HS-27A (cell line): ENCODE measurements at places on chromosomes 1 and 21.

GRCh38 chr1:236851871-236852270 is 56.8 kb downstream of the MTR start:
- no peak for DNase-seq

- no peak for DNase-seq
These were observed 848 bp downstream of the DNM3 start for GRCh38 chr1:171841931-171842761.

DNA sequence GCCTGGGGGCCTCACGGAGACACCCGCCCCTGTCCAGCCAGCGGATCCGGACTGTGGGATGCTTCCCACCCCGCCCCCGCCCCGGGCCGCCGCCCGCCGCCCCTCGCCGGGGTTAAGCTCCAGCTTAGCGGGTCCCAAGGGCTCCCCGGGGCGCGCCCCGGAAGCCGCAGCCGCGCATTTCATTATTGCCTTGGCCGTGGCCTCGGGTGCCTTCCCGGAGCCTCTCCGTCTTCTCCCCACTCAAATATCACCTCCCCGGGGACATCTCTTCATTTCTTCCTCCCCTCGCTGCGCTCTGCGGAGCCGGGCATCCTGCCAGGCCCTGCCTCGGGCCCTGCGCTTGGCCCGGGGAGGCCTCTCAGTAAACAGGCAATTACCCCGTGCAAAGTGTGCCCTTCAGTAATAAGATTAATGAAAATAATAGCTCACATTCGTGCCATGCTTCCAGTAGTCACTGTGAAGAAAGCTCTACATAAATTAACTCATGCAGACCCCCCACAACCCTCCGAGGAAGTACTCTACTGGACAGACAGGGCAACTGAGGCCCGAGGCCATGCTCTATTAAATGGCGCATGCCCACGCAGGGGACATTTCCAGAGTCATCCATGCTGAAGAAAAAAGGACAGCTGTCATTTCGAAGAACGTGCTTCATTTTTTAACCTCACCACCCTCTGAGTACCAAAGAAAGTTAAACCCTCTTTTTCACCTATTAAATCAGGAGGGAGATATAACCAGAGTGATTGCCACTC is 49.9 kb upstream of the LAPTM5 start:
- DNase-seq, result no peak

DNA sequence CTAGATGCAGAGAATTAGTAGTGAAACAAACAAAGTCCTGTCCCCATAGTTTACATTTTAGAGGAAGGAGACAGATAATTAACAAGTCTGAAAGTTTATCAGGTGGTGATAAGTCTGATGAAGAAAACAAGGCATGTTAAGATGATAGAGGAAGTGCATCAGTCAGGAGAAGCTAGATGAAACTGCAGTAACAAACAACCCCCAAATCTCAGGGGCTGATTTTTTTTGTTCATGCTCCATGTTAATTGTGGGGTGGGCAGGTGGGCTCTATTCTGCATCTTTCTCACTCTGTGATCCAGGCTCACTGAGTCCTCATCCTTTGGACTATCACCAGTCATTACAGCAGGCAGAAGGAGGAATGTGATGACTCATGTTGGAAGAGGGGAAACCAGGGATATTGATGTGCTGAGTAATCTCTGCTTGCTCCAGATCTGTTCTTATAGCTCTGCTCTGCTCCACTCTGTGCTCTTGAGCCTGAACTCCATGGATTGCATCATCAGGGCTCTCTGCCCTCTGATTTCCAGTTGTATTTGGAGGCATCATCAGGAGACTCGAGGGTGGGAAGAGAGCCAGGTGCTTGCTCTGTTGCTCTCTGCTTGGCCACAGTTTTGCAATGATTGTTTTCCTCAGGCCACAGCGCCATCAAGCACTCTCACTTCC is 166.9 kb downstream of the IER5 start:
- peak; percentile 51 for DNase-seq

- DNase-seq, result no peak
These were observed 114.1 kb downstream of the LHX4 start for GRCh38 chr1:180343921-180344769.

DNA sequence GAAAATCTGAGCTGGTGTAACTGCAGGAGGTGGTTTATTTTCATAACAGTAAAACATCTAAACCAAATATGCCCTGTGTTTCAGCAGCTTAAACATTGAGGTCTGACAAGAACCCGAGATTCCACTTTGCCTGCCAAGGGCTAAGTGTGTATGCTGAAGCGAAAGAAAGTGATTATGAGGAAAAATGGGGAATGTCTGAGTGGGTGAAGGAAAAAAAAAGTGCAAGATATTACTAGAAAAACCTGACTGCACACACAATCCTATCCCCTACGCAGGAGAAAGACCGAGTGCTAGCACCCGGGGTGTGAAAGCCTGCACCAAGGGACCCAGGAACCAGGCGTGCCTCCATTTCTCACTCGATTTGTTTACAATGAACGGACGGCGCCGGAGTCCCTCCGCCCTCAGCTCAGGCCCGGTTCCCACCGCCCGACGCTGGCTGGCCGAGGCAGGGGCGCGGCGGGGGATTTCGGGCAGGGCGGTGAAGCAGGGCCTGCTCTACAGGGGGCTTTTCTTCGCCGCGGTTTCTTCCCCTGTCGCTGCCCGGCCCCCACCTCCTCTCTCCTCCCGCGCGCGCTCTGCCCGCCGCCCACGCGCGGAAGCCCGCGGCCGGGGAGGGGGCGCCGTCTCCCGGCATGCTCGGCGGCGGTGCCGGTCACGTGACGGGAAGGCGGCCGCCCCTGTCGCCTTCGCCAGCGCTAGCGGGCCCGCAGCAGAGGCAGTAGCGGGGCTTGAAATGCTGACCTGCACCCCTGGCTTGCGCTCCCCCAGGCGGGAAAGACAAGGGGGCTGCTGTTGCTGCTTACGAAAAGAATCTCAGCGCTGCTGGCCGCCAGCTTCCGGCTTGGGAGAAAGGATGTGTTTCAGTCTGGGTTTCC is 35.9 kb downstream of the ITPKB start:
- DNase-seq, result no peak

DNA sequence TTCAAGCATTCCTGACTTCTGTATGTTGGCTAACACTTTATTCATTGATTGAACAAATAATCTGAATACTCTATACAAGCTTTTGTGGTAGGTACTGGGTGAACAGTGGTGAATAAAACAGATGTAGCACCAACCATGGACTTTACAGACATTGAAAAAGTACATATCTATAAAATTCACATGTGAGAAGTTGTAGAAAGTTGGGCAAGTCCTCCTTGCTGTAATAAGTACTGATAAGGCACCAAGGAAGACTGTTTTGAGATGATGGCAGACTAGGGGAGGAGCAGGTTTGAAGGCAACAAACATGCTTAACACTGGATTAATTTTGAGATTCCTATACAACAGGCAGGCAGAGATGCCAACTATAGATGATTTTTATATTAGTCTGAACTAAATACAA is 42.4 kb downstream of the RNF2 start:
- DNase-seq, result no peak

DNA sequence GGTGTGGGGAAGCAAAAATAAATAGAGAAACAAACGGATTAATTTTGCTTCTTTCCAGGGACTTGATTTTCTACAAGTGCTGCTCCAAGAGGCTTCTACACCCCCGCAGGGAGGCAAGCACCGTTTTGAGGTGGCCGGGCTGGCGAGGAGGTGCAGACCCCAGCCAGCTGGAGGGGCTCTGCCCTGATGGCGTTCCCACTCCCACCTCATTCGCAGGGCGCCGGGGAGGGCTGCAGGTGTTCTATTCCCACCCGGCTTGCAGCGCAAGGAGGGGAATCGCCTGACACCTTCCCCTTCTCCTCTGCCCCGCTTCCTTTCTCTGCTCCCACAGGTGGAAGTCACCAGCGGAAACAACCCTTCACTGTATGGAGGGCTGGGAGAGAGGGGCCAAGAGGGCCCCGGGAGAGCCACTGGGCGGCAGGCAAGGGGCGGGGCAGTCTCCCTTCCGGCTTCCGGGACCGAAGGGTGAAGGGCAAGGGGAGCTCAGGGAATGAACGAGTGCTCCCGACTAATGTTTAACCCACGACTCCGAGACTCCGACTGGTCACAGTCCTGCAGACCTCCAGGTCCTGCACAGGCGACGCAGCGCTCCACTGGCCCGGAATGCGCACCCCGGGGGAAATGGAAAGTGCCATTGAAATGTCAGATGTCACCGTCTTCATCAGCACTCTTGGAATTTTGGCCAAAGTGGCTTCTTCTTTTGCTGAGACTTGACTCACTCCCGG is 29.1 kb downstream of the TEX35 start:
- no peak for DNase-seq

- DNase-seq, result no peak
These were observed 17.5 kb upstream of the SUCO start for GRCh38 chr1:172515436-172515835.

DNA sequence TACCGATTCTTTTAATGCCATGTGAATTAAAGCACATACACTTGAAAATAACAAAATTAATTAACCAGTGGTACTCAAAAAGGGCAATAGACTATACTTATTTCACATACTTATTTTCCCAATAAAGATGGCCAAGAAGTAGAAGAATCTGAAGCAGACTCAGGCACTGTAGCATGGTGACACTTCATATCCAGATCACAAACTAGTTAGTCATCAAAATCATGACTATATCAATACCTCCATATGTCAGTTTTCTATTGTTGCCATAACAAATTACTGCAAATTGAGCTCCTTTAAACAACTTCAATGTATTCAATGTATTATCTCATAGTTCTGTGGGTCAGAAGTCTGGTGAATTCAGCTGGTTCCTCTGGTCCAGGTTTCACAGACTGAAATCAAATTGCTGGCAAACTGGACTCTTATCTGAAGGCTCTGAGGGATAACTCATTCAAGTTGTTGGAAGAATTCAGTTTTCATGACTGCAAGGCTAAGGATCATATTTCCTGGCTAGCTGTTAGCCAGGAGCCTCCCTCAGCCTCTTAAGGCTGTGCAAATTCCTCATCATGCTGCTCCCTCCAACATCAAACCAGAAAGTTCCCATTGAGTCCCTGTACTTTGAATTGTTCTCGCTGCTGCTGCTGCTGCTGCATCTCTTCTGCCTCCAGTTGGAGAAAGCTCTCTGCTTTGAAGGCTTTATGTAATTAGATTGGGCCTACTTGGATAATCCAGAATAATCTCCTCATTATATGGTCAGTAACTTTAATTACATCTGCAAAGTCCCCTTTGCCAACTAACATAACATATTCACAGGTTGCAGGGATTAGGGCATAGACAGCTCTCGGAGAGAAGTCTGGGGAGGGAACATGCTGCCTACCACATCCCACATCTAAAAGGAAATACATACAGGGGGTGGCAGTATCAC is 91.5 kb downstream of the MRPL39 start:
- DNase-seq, result no peak

DNA sequence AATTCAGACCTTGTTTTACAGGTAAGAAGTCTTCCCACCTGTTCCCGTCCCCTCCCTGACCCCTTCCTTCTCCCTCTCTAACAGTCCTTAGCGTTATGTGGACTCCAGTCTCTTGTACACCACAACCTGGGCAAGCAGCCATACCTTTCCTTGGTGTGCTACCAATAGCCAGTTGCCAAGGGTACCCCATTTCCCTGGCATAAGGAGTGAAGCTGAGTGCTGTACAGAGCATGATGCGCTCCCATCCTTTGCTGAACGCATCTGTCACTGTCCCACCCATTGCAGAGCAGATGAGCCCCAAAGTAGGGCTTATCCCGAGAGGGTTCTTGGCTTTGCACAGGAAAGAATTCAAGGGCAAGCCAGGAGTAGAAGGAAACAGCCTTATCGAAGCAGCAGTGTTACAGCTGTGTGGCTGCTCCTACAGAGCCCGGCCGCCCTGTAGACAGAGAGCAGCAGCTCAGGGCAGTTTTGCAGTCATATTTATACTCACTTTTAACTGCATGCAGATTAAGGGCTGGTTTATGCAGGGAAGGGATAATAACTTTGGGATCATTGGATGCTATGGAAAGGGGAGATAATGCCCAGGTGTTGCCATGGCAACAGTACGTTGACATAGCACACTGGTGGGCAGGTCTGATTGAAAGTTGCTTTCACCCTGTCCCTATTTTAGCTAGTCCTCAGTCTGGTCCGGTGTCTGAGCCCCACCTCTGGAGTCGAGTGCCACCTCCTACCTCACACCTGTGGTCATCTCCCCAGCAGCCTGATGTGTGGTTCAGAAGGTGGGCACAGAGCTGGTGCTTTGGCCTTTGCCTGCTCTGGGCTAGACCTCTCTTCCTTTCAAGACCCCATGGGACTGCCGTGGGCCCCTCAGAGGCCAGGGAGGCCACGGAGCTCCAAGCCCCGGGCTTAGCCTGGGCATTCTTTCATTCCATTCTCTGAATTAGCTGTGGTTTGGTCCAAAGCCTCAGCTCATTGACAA is 5.1 kb downstream of the FHAD1 start:
- DNase-seq, result no peak

GRCh38 chr21:41012425-41012824 is 155.5 kb upstream of the BACE2 start:
- no peak for DNase-seq

- no peak for DNase-seq
These were observed 10.5 kb downstream of the MTX1 start for GRCh38 chr1:155218854-155219591.

GRCh38 chr1:39657923-39658485 is 13.9 kb downstream of the NT5C1A start:
- DNase-seq, result peak; percentile 67

- no peak for DNase-seq
These were observed 3.3 kb upstream of the ADAMTS5 start for GRCh38 chr21:26969971-26970725.

DNA sequence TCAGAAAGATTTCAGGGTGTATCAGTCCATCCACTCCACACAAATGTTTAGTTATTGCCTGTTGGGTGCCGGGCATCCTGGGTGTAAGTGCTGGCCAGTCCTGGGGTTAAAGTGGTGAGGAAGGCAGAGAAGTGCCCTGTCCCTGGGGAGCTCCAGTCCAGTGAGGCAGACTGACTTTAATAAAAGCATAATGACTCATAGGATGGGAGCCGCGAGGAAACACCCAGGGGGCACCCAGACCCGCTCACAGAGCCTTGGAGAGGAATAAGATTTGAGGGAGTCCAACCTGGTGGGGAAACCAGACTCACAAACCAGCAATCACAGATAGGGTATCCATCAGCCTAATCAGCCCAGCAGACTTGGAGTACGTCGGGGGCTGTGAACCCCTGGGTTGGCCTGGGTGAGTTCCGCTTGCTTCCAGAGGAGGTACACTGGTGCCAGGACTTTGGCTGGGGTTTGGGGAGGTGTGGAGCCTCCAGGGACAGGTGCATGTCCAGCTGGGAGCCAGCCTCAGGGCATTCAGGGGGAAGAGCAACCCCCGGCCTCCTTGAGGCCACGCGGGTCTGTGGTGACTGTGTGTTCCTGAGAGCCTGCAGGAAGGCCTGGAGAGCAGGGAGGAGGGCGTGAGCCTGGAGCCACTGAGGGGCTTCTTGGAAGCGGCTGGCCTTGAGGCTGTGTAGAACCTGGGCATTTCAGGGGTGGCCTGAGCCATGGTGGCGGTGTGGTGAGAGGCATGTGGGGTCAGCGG is 3.7 kb downstream of the PEAR1 start:
- DNase-seq, result peak; percentile 72

DNA sequence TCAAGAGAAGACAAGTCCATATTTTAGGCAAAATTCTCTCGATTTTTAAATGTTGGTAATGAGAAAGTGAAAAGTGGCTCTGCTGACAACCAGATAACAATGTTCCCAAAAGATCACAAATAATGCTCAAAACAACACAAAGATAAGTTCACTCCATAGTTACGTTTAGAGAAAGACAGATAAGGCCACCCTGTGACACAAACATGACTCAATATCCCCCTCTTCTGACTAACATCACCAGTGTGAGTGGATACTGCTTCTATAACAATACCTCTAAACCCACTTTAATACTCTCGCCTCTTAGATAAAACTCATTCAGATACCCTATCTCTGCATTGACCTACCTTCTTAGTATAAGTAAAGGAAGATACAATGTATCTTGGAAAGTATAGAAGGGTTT is 51.2 kb upstream of the RGS7 start:
- no peak for DNase-seq
